ENCODE measurements at places on chromosomes 7 and 10. TPM values are rescaled to one million over a fixed set of nuclear protein-coding genes. Genes with fewer than 3 reads are reported as not detected.

The NME8 gene
- total RNA-seq: not detected

The HOXA4 gene
- 0.68 TPM for total RNA-seq

The KCNH2 gene
- total RNA-seq: 10.7 TPM

The TSC22D4 gene
- 32.8 TPM for total RNA-seq

The TRPV5 gene
- not detected for total RNA-seq

The TAF5 gene
- 11.5 TPM for total RNA-seq

- peak; percentile 43 for DNase-seq
These were observed 670 bp downstream of the TPK1 start for GRCh38 chr7:144835155-144835611.

- DNase-seq: no peak
These were observed 102.9 kb upstream of the PHYHIPL start for GRCh38 chr10:59073456-59074053.

- DNase-seq: no peak
These were observed 374.0 kb upstream of the STEAP1 start for GRCh38 chr7:89780291-89780690.

GRCh38 chr7:91114232-91114631 is 150.0 kb upstream of the FZD1 start:
- no peak for DNase-seq

GRCh38 chr10:32360884-32361283 is 13.9 kb upstream of the EPC1 start:
- DNase-seq: no peak

DNA sequence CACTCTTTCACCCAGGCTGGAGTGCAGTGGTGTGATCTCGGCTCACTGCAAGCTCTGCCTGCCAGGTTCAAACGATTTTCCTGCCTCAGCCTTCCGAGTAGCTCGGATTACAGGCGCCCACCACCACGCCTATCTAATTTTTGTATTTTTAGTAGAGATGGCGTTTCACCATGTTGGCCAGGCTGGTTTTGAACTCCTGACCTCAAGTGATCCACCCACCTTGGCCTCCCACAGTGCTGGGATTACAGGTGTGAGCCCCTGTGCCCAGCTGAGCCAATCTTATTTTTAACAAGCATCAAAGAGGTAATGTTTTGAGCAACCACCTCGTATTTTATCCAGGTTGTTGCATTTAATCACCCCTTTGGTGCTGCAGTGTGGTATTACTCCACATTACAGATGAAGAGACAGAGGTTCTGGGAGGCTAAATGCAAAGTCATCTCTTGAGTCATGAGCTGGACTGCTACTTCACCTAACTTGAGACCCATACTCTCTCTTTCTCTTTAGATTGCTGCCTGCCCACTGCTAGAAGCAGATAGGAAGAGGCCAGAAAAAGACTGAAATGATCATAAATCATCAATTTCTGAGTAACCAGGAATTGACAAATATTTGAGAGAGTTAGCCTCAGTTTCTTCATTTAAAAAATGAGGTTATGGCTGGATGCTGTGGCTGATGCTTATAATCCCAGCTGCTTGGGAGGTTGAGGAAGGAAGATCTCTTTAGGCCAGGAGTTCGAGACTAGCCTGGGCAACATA is 116.2 kb downstream of the CAMK1D start:
- DNase-seq: no peak

GRCh38 chr10:28872587-28873165 is 195.4 kb downstream of the BAMBI start:
- DNase-seq: no peak

DNA sequence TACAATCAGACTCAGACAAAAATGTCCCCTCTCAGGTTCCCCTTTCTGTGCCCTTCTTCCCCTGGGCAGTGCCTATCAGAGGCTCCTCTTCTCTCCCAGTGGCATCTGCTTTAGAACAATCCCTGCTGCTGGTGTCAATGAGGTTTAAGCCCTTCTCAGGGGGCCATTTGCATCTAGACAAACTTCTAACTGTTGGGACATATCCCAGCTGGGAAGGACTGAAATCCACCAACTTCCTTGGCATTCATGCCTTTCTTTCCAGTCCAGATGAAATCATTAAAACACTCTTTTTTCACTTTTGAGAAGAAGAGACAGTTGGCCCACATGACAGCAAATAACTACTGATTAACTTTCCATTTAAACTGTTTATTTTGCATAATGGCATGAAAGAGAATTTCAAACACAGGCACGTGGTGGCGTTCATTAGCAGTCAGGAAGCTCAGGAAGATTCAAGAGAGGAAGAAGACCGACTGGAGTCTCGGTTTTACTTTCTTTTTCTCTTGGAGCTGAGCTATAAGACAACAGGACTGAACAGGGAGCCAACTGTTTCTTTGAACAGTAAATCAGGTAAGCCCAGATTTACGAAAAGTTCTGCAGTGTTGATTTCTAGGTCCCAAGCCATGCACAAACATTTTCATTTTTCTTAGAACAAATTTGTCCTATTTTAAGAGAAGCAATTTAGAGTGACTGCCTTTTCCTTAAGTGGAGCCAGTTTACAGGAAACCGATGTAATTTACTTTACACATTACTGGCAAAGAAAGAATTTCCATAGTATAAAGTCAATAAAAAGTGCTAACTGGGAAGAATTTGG is at the start of gene GIMAP2:
Gene GIMAP2 (plus strand): TSS at position 488 of the 811 bp plus-strand sequence. CDS start 1,354 bp downstream, outside the sequence.
- no peak for DNase-seq

DNA sequence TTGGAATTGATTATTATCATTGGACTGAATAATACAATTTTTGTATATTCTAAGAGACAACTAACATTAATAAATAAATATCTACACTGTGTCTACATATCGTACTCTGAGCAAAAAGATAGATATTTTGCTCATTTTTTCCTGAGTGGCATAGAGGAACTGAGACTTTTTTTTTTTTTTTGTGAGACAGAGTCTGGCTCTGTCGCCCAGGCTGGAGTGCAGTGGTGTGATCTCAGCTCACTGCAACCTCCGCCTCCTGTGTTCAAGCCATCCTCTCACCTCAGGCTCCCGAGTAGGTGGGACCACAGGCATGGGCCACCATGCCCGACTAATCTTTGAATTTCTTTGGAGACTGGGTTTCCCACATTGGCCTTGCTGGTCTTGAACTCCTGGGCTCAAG is 14.0 kb downstream of the KMT2E start:
- DNase-seq: no peak

GRCh38 chr7:132893560-132893959 is 188.3 kb downstream of the CHCHD3 start:
- no peak for DNase-seq

DNA sequence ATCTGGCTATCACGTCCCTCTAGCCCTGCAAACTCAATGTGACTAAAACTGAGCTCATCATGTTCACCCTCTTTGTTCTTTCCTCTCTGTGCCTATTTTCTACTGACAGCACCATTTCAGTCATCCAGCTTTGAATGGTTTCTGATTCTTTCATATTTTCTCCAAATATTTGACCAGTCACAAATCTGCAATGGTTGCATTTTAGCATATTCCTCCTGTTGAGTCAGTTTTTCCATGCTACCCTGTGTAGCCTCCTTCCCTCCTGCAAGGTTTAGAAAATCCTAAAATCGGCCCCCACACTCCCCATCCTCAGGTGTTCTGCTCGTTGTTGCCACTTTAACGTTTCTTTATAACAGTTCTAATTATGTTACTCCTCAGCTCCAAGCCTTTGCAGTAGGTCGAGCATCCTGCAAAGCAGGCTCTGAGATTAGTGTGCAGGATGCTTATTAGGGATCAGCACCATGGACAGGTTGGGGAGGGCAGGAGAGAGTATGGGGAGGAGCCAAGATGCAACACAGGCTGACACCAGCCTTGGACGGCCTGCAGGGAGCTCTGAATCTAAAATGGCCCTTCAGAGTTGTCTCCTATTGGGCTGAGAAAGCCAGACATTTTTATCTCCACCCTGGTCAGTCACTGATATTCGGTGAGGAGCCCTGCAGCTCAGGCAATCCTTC is 531.0 kb upstream of the COBL start:
- DNase-seq: no peak

DNA sequence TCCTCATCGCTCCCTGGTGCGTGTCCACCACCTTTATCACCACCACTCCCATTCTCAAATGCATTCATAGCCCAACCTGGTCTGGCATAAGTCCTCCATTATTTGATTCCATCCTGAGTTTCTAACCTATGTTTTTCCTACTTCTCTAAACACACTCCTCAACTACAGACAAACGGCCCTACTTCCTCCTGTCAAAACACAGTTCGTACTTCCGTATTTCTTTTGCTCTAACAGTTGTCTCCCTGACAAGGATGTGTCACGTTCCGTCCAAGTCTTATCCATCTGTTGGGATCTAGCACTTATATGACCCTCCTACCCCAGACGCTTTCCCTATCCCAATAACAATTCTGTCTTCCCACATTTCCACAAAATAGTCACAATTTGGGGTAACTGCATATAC is 46.8 kb downstream of the DOCK4 start:
- no peak for DNase-seq

- peak; percentile 70 for DNase-seq
These were observed 9.1 kb upstream of the FXYD4 start for GRCh38 chr10:43362191-43362839.

All from neural crest cell (in vitro differentiated cells).